ENCODE measurements at places on chromosomes 6 and 20. TPM values are rescaled to one million over a fixed set of nuclear protein-coding genes. Genes with fewer than 3 reads are reported as not detected.

ZBTB12 gene
- polyA plus RNA-seq = 2.0 TPM

ZNF311 gene
- polyA plus RNA-seq = 0.66 TPM

MPIG6B gene
- polyA plus RNA-seq = 0.37 TPM

GPX5 gene
- not detected for polyA plus RNA-seq

CTCFL gene
- polyA plus RNA-seq = not detected

TEAD3 gene
- polyA plus RNA-seq = 28.3 TPM

DSN1 gene
- polyA plus RNA-seq = 5.8 TPM

Data from heart right ventricle (tissue), 16 donors.